ENCODE measurements at places on chromosomes 3 and 15.

GRCh38 chr3:124981472-124981871, 46.9 kb upstream of the MUC13 start:
- DNase-seq, result no peak

DNA sequence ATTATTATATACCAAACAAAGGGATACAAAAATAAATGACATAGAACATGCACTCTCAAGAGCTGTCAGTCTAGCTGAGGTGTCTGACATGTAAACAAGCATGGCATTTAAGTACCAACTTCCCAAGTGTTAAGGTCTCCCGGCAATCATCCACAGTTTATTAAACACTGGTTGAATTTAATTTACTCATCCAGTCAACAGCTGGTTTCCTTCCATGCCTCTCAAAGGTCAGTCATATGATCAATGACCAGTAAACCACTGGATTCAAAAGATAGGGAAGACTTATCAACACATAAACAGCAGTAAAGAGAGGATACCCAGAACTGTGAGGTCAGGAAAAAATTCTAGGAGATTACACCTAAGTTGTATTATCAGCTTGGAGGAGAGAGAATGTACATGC, 80.4 kb downstream of the ADAM10 start:
- DNase-seq, result no peak

GRCh38 chr3:15942462-15942861, 144.7 kb upstream of the ANKRD28 start:
- DNase-seq, result no peak

DNA sequence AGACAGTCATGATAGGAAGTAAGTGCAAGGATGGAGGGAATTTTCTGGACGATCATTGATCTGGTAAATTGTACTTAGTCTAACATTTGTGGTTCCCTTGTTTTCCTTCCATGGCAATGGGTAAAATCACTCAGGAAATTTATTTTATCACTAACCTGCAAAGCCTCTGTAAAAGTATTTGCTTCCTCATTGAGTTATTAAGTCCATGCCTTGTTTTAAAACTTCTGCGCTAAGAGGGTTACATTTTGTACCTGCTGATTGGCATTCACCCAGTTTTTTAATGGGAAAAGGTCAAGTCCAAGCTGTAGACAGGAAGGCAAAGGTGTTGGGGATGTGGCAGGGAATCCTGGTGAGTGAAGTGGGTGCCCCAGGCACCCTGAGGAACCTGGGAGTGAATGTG, 146.2 kb upstream of the NR2F2 start:
- DNase-seq, result no peak

GRCh38 chr3:147403511-147403910, 2.8 kb downstream of the ZIC4 start:
- no peak for DNase-seq

DNA sequence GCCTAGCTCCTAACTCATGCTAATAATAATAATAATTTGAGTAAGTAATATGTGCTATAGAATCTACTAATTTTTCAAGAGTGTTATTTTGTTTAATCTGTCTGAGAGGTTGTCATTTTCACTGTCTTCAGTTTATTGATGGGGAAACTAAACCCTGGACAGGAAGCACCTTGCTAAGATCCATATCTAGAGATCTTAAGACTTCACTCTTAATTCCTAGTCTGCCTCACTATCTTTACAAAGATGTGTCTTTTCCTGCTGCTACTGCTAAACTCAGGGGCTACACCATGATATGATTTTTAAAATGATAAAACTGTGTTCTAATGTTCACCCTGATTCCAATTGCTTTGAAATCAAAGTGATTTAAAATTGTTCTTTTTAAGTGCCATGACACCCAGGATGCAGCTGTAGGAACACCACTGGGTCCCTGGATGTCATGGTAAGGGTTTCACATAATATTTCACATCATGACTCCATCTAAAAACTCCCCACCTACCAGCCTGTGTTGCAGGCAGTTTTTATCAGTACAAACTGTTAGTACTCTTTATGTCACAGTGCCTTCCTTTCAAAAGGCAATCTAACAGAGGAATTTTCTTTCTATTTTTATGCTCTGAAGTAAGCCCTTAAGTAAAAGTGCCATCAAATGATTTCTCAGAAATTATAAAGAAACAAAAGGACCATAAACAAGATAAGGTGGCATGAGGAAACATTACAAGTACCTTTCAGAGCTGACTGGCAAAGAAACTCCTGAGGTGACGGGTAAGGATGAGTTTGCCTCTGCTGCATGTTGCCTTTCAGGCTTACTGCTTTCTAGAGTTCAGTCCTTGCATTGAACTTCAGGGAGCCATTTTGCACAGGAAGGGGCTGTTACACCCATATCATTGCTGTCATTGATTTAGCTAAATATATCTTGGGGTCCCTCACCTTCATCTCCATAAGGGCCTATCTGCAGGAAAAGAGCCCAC, 160.1 kb upstream of the SATB1 start:
- no peak for DNase-seq

DNA sequence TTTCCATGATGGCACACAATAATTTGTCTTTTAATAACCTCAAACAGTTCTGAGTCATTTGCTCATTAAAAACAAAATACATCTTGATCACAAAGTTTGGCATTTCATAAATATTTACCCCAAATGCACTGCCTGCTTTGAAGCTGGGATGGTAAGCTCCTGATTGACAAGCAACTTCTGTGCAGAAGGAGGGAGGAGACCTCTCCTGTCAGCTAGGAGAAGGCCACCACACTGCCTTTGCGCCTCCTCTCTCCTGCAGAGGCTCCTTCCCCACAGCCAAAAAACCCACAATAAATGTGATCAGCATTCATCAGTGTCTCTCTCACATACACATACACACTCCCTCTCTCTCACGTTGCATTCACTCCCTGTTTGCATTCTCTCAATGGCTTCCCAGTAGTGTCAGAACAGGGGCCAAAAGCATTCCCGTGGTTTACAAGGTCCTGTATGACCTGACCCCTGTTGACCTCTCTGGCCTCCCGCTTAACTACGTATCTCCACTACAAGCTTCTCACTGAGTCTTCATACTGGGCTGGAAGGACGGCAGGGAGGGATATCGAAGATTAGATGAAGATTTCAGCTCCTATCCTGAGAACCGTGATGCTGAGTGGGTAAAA, 216.4 kb downstream of the FOXP1 start:
- DNase-seq, result no peak

DNA sequence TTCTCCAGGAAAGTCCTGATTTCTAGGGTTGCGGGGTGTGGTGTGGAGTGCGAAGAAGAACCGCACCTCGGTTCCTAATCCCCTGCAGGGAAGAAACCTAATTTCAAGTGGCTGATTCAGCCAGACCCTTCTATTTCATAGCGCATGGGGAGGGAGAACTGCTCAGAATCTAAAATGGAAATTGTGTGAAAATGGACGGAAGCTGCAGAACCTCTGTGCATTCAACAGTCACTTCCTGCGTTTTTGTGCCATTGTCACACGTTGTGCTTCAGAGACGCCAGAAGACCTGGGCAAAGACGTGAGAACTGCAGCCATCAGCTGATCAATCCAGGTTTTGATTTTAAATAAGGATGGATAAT, 1.2 kb downstream of the SIDT1 start:
- DNase-seq, result peak; percentile 39

GRCh38 chr3:141413801-141414689, 45.7 kb downstream of the ZBTB38 start:
- peak; percentile 45 for DNase-seq

- DNase-seq, result no peak
Observed at GRCh38 chr3:5110337-5110736, 11.8 kb upstream of the ARL8B start.

GRCh38 chr15:40466426-40467260, 4.1 kb upstream of the CHST14 start:
- no peak for DNase-seq

DNA sequence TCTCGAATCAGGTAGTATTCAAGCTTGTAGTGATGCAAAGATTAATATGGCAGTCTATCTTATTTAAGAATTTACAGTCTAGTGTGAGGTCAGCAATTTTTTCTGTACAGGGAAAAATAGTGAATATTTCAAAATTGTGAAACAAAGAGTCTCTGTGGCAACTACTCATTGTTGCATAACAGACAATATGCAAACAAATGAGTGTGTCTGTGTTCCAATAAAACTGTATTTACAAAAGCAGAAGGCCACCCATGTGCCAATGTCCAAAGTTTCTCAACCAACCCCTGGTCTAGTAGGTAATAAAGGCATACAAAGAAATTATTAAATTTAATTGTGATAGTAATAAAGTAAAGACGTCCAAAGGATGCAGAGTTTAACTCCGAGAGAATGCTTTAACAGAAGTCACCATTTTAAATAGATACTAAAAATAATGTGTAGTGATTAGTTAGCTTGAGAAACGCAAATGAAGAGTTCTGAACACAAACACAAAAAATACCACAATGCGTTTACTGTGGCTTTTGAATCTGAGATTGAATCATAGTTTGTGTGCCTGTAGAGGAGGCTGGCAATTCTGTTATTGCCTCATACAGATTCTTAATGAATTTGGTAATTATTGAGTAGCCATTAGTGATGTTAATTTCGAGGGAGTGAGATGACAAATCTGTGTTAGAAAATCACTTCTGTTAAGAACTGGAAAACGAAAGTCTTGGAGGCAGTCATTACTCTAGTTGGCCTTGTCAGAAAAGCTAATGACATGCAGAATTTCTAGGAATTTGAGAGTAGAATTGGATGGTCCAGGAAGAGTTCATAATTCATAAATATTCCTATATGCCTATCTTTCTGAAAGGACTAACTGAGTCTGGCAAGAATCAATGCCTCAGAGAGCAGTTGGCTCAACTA, 48.7 kb downstream of the CADM2 start:
- no peak for DNase-seq

DNA sequence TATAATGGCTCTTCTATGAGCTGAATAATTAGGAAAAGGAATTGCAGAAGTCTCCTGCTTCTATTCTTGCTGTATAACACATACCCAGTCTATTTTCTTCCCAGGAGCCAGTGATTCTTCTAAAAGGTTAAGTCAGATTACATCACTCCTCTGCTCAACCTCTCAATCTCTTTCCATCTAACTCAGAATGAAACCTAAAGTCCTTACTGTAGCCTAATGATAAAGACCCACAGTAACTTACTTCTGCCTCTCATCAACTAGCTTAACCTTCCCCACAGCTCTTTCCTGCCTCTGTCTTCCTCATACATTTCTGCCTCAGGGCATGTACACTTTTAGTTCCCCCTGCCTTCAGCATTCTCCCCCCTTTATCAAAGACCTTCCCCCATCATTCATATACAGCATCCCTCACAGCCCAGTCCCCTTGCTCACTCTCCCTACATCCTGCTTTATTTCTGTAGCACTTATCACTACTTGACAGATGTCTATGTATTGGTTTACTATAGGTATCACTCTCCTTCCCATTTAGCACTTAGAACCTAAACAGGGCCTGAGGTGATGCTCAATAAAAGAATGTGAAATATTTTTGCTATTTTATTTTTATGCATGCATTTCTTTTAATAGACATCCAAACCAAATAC, 28.5 kb upstream of the CMTM6 start:
- no peak for DNase-seq

GRCh38 chr3:87461443-87461842, 185.1 kb upstream of the POU1F1 start:
- DNase-seq, result no peak
